ENCODE measurements at places on chromosomes 4 and X.
A peak's percentile ranks its signal among the peaks of the same experiment; 100 is the strongest.

GRCh38 chr4:152161676-152162330 is 374.1 kb downstream of the FBXW7 start:
- peak; percentile 45 for DNase-seq

GRCh38 chrX:31038575-31039326 is 33.1 kb downstream of the FTHL17 start:
- DNase-seq: peak; percentile 46

- no peak for DNase-seq
Observed at GRCh38 chrX:154298312-154298711, 2.7 kb downstream of the TKTL1 start.

- no peak for DNase-seq
Observed at GRCh38 chr4:66766557-66766956, 778.7 kb downstream of the CENPC start.

DNA sequence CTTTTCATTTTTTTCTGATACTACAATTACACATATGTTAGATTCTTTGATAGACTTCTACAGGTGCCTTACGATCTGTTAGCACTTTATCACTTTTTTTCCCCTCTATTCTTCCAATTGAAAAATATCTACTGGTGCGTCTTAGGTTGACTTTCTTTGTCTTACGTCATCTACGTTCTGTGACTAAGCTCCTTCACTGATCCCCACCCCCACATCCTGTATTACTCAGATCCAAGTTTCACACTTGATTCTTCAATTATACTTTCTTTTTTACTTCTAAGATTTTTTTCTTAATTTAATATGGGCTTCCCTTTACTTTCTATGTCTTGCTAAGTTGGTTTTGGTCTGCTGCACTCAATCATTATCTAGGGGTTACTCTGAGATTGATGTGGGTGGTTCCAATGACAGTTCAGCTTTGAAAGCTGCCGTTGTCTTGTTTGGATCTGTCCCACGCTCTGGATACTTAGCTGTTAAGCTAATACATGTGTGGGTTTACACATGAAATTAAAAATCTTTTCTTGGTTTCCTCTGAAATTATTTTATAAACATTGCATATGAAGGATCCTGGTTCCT is 1321.1 kb downstream of the RAPGEF2 start:
- no peak for DNase-seq

DNA sequence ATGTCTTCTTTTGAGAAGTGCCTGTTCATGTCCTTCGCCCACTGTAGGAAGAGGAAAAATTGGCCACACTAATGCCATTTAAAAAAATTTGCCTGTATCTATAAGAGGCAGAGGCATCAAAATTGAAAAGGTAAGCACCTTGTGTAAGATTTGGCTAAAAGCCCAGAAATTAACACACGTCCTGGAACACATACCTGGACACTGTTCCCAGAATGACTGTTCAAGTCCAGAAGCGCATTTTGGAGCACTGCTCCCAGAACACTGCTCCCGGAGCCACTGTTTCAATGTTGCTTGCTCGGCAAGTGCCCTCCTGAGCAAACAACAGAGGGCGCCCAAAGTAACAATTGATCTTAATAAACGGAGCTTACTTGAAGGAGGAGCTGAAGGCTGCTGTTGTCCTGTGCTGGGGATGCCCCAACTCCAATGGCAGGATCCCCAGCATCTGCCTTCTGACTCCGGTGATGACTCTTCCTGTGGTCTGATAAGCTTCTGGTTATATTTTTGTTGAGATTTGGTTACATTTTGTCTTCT is 1958.6 kb downstream of the C4orf33 start:
- DNase-seq: no peak

DNA sequence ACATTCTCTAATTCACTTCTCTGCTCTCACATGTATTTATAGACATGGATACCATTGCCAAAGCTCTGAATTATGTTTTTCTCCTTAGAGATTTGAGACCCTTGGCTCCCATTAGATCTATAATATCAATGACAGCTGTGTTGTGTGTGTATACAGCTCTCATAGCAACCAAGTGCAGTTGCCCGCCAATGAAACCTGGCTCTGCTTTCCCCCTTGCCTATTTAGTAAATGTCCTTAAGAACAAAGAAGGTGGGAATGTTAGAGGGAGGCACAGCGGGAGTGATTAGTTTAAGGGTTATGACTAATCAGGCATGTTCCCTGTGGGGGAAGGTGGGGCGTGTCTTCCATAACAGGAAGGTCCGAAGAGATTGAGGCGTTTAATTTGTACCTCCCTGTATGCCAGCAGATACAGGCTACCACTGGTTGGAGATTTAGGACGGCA is 100.5 kb upstream of the TBC1D9 start:
- DNase-seq: peak; percentile 51

DNA sequence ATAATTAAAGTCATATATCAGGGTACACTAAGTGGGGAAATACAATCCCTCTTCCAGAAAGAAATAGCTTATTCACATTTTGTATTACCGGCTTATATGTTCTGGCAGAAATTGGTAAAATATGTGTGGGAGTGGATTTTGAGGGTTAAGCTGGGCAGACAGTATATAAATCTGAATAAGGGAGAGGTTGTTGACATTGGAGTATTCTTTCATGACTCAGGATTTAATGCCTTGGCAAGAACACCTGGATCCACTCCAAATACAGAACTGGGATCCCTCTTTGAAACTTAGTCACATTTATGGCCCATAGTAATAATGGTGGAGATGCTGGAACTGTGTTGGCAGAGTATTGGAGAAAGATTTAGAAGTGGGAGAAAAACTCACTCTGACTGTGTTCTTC is 54.3 kb upstream of the TET2 start:
- DNase-seq: peak; percentile 92
